ENCODE measurements at places on chromosomes 3 and 15.

- DNase-seq = no peak
Measured at GRCh38 chr15:44024155-44024554, 170.9 kb downstream of the FRMD5 start.

- DNase-seq = no peak
Measured at GRCh38 chr15:70245932-70246622, 148.4 kb upstream of the TLE3 start.

- DNase-seq = no peak
Measured at GRCh38 chr3:45635475-45636256, 41.1 kb downstream of the LIMD1 start.

- DNase-seq = peak; percentile 56
Measured at GRCh38 chr15:60555291-60555690, 76.3 kb upstream of the ICE2 start.

- no peak for DNase-seq
Measured at GRCh38 chr3:146466604-146467003, 2.8 kb downstream of the PLSCR2 start.

- DNase-seq = no peak
Measured at GRCh38 chr3:170324962-170325361, 32.6 kb upstream of the SKIL start.

GRCh38 chr3:152969557-152970300, 134.8 kb downstream of the P2RY1 start:
- no peak for DNase-seq

DNA sequence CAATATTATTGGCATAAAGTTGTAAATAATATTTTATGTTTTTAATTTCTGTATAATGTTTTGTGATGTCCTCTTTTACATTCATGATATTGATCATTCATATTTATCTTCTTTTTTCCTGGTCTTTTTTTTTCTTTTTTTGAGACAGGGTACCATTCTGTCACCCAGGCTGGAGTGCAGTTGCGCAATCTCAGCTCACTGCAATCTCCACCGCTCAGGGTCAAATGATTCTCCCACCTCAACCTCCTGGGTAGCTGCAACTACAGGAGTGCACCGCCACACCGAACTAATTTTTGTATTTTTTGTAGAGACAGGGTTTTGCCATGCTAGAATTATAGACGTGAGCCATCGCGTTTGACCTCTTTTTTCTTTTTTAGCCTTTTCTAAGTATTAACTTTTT, 52.9 kb downstream of the USF3 start:
- DNase-seq = no peak

Data from NCI-H2107 (cell line).